ENCODE measurements at places on chromosomes 12 and 14. TPM values are rescaled to one million over a fixed set of nuclear protein-coding genes. Genes with fewer than 3 reads are reported as not detected.

Gene SRRM4
- total RNA-seq = not detected

Gene CLEC6A
- not detected for total RNA-seq

Gene FAM181A
- not detected for total RNA-seq

Gene LIN52
- 6.6 TPM for total RNA-seq

Gene CCDC196
- not detected for total RNA-seq

Gene TAMALIN
- total RNA-seq = 0.58 TPM

Gene KMT2D
- total RNA-seq = 42.3 TPM

Gene PTPRR
- 0.17 TPM for total RNA-seq

Gene MFAP5
- not detected for total RNA-seq

Gene RDH11
- 67.6 TPM for total RNA-seq

Gene SYCP3
- total RNA-seq = not detected

Gene SOAT2
- total RNA-seq = 0.24 TPM

Gene FGF6
- total RNA-seq = not detected

Gene RHEBL1
- 6.3 TPM for total RNA-seq

Gene CLEC4E
- total RNA-seq = 0.07 TPM

Gene TBX5
- total RNA-seq = not detected

Gene SLC7A7
- total RNA-seq = 11.5 TPM

Gene GSG1
- 0.21 TPM for total RNA-seq

Gene IQSEC3
- not detected for total RNA-seq

Gene SLC6A13
- total RNA-seq = not detected

Measured in A549 treated with CpdA at 1 μM for 4 hours (cell line).